Fibroblast of villous mesenchyme (primary cell): ENCODE measurements at places on chromosomes 5 and 9. TPM values are rescaled to one million over a fixed set of nuclear protein-coding genes. Genes with fewer than 3 reads are reported as not detected.

Gene PDLIM7
- total RNA-seq, result 283 and 383 TPM in 2 replicates

Gene LRRC14B
- total RNA-seq, result not detected in 2 replicates

Gene LRRTM2
- total RNA-seq, result under 0.01 and 0.32 TPM in 2 replicates

Gene DND1
- 0.32 TPM in 1 of 2 replicates, not detected in the other for total RNA-seq

Gene FBLL1
- 0.32 and 0.43 TPM in 2 replicates for total RNA-seq

Gene NLN
- 27.7 and 36.7 TPM in 2 replicates for total RNA-seq

Gene SMIM23
- not detected in 2 replicates for total RNA-seq

Gene NRARP
- total RNA-seq, result under 0.01 and 0.32 TPM in 2 replicates

Gene ORM1
- total RNA-seq, result not detected in 2 replicates

Gene PTGS1
- total RNA-seq, result 10.4 and 32.9 TPM in 2 replicates

Gene IFNA2
- not detected in 2 replicates for total RNA-seq

Gene PCDHGA4
- 4.5 and 7.3 TPM in 2 replicates for total RNA-seq

Gene PCDHGA10
- 11.7 and 12.2 TPM in 2 replicates for total RNA-seq

Gene PHF24
- not detected in 2 replicates for total RNA-seq

Gene REEP2
- total RNA-seq, result 13.0 and 16.4 TPM in 2 replicates

Gene FAM81B
- total RNA-seq, result 0.32 TPM in 1 of 2 replicates, not detected in the other

Gene WHRN
- total RNA-seq, result 1.3 and 1.6 TPM in 2 replicates

Gene FAM78A
- under 0.01 and 0.43 TPM in 2 replicates for total RNA-seq

Gene PCDHAC2
- under 0.01 TPM in 2 replicates for total RNA-seq

Gene STPG3
- not detected in 2 replicates for total RNA-seq

Gene BTF3
- total RNA-seq, result 216 and 232 TPM in 2 replicates

Gene CDH6
- total RNA-seq, result 3.9 and 4.3 TPM in 2 replicates

Gene CEMIP2
- 153 and 180 TPM in 2 replicates for total RNA-seq

Gene HRH2
- not detected in 2 replicates for total RNA-seq

Gene SOHLH1
- total RNA-seq, result not detected in 2 replicates

Gene SCAI
- 6.8 and 9.1 TPM in 2 replicates for total RNA-seq

Gene SPINK4
- total RNA-seq, result not detected in 2 replicates

Gene C1QTNF3
- 0.86 and 1.9 TPM in 2 replicates for total RNA-seq

Gene DAB2IP
- total RNA-seq, result 36.4 and 47.9 TPM in 2 replicates

Gene NUP214
- total RNA-seq, result 16.4 and 17.1 TPM in 2 replicates

Gene SWI5
- 26.7 and 31.1 TPM in 2 replicates for total RNA-seq
